ENCODE measurements at places on chromosomes 7 and 10. TPM values are rescaled to one million over a fixed set of nuclear protein-coding genes. Genes with fewer than 3 reads are reported as not detected.

TWIST1 gene
- 23.2 TPM for total RNA-seq

SUGCT gene
- total RNA-seq: 12.0 TPM

NKX1-2 gene
- 2.0 TPM for total RNA-seq

HKDC1 gene
- total RNA-seq: 27.7 TPM

DNA sequence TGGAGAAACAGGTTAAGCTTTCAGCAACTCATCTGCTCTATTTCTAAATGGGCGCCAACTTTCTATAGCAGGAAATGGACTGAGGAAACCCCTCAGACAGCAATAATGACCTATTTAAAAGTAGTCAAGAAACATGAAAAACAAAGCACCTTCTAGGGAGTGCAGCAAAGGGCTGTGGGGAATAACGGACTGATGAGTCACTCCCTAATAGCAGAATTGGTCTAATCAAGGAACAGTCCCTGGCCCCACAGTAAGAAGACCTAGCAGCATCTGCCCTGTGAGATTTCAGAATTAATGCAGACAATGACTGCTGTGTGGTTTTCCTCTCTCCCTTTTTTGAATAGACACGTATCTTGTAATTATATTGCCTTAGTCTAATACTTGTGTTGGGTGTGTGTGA lies 602.9 kb downstream of the IPMK start:
- DNase-seq: no peak
- no peaks in the 10 kb centered on the region for H3K36me3 ChIP-seq
- H3K4me3 ChIP-seq: no peak overlapping the region

- no peaks in the 10 kb centered on the region for H3K27me3 ChIP-seq
- no peak overlapping the region for H3K4me3 ChIP-seq
- H3K36me3 ChIP-seq: no peaks in the 10 kb centered on the region
- H3K4me1 ChIP-seq: no peaks in the 10 kb centered on the region
- DNase-seq: no peak
These were observed 1599.9 kb upstream of the LRRTM3 start for GRCh38 chr10:65325913-65326312.

DNA sequence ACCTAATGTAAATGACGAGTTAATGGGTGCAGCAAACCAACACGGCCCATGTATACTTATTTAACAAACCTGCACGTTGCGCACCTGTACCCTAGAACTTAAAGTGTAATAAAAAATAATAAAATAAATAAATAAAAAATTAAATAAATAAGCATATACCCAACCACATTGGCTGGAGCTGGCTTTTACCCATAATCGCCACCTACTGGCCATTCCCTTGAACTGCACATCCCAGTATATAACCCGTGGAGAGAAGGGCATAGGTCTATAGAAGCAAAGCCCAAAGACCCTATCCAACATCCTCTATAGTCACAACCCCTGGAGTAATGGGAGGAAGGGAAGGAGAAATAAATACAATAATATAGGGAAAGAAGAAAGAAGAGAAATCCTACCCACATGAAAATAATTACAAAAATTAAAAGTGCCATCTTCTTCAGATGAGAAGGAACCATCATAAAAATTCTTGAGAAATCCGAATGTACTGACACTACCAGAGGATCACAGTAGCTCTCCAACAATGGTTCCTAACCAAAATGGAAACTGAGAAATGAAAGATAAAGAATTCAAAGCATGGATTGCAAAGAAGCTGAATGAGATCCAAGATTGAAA lies 65.6 kb downstream of the TWIST1 start:
- no peaks in the 10 kb centered on the region for H3K36me3 ChIP-seq
- peak; percentile 28 for DNase-seq

DNA sequence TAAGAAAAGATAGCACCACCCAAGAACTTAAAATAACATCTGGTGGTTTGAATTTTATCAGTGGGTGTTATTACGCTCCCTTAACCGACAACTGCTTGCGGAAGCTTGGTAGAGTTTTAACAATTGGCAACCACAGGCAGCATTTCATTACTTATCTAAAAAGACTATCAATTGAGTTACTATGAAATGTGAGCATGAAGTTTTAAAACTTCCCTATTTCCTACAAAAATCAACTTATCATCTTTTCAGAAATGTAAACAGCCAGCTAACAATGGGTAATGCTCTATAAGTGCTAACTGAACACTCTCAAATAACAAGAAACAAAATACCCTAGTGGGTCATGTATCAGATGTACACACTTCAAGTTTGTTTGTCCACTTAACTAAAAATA lies 68.8 kb downstream of the OSBPL3 start:
- no peaks in the 10 kb centered on the region for H3K4me1 ChIP-seq
- no peak overlapping the region for H3K27ac ChIP-seq
- H3K27me3 ChIP-seq: no peaks in the 10 kb centered on the region
- no peaks in the 10 kb centered on the region for H3K36me3 ChIP-seq
- no peak for DNase-seq
